Fibroblast of skin of scalp (primary cell): ENCODE measurements at places on chromosomes 6 and 20.
A peak's percentile ranks its signal among the peaks of the same experiment; 100 is the strongest.

GRCh38 chr6:130749402-130749801, 77.8 kb upstream of the SMLR1 start:
- DNase-seq, result no peak

GRCh38 chr6:154624038-154624599, 109.1 kb upstream of the SCAF8 start:
- DNase-seq, result no peak

DNA sequence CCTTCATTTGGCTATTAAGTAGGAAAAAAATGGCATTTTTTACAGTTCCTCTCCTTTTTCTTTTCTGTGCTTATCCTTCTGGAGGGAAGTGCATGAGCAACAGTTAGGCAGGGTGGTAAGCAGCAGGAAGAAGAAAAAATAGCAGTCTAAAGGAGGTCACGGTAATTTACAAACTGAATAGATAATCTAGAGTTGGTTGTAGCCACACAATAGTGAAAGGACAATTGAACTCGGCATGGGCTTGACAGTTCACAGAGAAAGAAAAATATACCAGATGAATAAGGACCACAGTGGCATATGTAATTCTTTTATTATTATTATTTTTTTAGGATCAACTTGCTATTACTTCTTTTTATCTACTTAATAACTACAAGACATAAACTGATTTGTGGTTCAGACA, 358.6 kb downstream of the BTBD9 start:
- DNase-seq, result no peak

- no peak for DNase-seq
These were observed 21.2 kb upstream of the FRMD1 start for GRCh38 chr6:168100011-168100802.

GRCh38 chr6:83258517-83258916, 65.4 kb downstream of the RWDD2A start:
- DNase-seq, result no peak

DNA sequence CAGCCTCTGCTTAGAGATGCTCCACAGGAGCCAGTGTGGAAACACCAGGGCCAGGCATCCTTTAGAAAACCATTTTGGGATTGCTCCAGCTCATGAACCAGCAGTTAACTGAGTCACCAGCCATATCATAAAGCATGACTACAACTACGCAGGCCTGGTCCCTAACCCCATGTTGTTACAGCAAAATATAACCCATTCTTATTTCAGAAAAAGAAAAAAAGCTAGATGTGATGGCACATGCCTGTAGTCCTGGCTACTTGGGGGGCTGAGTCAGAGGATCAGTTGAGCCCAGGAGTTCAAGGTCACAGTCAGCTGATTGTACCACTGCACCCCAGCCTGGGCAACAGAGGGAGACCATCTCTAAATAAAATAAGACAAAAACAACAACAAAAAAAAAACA, 36.8 kb downstream of the C6orf15 start:
- DNase-seq, result peak; percentile 51

DNA sequence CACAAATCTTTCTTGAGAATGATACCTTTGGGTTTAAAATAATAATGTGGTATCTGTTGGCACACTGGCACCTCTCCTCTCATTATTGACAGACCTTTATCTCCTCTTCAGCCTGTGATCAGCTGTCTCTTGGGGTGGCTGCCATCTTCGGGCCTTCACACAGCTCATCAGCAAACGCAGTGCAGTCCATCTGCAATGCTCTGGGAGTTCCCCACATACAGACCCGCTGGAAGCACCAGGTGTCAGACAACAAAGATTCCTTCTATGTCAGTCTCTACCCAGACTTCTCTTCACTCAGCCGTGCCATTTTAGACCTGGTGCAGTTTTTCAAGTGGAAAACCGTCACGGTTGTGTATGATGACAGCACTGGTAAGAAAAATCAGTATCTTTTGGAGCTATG, 232.8 kb downstream of the GRIK2 start:
- no peak for DNase-seq

DNA sequence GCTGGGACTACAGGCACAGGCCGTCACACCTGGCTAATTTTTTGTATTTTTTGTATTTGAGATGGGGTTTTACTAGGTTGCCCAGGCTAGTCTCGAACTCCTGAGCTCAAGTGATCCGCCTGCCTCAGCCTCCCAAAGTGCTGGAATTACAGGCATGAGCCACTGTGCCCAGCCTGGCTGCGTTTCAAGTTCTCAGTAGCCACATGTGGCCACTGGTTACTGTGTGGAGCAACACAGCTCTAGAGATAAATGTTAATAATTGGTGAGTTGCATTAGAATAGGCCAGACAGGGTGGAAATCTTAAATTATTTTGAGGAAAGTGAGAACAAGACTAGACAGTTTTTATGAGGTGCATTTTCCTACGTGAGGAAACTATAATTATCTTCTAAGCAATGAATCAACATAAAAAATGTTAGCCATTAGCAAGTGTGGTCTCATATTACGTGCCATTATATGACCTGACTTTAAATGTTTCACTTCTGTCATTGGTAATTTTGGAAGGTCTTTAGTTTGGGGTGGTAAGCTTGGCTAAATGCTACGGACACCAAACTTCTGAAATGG, 129.6 kb downstream of the PLEKHG1 start:
- DNase-seq, result no peak

DNA sequence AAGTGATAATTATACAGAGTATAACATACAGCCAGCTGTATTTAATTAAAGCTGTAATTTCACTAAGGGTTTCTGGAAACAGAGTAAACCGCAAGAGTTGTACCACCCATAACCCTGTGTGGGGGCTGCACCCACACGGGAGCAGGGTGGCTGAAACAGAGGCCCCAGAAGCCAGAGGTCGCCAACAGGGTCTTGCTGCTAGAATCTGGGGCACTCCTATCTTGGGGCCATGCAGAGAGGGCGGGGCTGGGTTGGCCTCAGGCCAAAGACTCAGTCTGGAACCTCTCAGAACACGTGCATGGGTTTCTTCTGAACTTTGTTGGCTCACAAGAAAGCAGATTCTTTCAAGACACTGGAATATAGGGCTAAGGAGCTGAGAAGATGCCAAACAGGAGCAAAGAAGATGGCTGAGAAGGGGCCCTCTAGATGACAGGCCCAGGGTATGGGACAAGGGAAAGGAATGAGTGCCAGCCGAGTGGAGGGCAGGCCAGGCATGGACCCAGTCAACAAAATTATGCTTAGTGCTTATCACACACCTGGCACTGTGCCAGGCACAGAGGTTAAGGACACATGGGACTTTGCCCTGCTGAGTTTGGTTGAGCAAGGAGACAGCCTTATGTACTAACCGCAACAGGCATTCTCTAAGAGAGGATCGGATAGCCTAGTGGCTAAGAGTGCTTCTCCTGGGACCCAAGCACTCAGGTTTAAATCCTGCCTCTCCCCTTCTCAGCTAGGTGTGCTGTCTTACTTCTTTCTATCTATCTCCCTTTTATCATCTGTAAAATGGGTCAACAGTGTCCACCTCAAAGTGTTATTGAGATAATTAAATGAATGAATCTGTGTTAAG, 96.6 kb upstream of the FOXP4 start:
- peak; percentile 49 for DNase-seq

- no peak for DNase-seq
These were observed 61.7 kb downstream of the CDH22 start for GRCh38 chr20:46246559-46246958.

GRCh38 chr6:107801173-107801886, 22.8 kb downstream of the SCML4 start:
- no peak for DNase-seq

GRCh38 chr20:926670-927069, 10.5 kb upstream of the ANGPT4 start:
- no peak for DNase-seq

GRCh38 chr6:122730775-122731386, 48.6 kb upstream of the FABP7 start:
- DNase-seq, result peak; percentile 62
